AG04450 (cell line): ENCODE measurements at places on chromosomes 7 and 10.

DNA sequence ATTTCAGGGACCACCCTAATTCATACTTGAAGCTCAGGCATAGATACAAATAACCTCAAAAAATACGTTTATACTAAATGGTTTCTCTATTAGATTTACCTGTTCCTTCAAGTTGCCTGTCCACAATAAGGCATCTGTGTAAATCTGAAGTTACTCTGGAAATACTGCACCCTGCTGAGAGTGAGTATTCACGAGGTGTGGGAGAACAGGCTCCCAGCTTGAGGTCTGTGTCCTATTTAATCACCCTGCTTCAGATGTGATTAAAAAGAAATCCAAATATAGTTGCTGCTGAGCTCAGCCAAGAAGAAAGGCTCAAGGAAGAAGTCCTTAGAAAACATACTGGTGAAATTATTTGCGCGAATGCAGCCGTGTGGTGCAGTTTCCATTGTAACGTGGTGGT lies 136.8 kb downstream of the KLF6 start:
- DNase-seq = no peak

GRCh38 chr10:23568996-23569395 lies 130.1 kb downstream of the OTUD1 start:
- DNase-seq = no peak

DNA sequence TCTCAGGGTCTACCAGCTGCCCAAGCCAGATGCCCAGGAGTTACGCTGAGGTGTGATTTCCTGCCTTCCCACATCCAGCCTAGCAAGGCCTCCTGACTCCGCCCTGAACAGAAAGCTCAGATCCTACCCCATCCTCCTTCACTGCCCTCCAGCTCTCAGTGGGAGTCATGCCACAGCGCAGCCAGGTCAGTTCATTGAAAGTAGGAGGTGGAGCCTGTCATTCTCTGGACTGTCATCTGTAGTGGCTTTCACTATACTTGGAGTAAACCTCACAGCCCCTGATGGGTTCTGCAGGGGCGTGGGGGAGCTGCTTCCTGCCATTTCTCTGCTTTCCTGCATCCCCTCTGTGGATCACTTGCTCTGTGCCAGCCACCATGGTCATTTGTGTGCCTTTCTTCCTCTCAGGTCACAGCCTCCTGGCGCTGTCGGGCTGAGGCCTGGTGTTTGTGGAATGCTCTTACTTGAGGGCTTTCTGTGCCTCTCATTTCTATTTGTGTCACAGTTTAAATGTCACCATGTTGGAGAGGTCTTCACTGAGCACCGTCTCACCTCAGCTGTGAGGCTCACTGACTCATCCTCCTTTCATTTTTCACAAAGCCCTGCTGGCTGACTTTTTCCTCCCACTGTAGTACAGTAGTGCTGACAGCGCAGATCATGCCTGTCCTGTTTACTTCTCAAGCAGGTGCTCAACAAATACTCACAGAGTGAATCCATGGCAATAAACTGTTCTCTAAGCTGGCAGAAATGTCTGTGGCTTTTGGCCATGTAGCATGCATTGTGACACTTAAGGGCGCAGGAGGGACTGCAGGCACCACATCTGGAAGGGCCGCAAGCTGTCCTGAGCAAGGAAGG lies 61.0 kb upstream of the TMEM248 start:
- DNase-seq = no peak

DNA sequence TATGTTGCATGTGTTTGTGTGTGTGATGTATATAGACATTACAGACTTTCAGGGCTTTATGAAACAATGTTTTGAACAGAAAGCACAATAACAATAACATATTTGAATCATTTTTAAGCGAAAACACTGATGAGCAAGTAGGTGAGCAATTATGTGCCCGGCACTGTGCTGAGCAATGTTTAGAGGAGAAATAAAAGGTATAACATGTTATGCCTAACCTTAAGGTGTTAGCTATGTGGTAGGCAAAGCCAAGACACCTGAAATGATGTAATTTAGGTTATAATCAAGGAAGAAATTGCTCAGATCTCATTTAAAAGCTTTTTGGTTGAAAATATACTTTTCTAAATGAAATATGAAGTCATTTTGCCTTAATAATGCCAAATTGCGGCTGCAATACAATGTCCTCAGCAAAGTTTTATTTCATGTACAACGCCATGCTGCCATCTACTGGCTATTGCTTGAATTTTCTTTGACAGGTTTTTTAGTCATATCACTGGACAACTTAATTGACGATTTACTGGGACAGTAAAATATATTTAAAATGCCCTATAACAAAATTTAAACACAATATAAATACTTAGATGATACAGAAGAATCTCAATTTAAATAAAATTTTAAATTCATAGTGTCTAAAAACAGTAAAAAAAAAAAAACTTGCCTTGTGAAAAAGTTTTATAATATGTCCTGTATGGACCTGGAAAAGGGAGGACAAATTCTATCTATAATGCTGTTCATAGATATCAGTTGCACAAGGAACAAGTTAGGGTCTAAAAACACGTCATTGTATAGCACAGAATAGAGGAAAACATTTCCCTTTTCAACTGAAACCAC lies 131.1 kb upstream of the CDK1 start:
- peak; percentile 38 for DNase-seq

DNA sequence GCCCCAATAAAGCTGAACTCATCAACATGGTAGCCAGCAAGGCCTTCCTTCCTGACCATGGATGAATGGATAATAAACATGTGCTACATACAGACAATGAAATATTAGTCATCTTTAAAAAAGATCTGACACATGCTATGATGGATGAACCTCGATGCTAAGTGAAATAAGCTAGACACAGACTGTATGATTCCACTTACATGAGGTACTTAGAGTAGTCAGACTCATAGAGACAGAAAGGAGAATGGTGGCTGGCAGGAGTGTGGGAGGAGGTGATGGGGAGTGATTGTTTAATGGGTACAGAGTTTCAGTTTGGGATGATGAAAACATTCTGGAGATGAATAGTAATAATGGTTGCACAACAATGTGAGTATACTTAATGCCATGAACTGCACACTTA lies 114.1 kb upstream of the SORCS3 start:
- no peak for DNase-seq

- DNase-seq = no peak
Measured at GRCh38 chr10:77411805-77412204, 225.8 kb downstream of the KCNMA1 start.

DNA sequence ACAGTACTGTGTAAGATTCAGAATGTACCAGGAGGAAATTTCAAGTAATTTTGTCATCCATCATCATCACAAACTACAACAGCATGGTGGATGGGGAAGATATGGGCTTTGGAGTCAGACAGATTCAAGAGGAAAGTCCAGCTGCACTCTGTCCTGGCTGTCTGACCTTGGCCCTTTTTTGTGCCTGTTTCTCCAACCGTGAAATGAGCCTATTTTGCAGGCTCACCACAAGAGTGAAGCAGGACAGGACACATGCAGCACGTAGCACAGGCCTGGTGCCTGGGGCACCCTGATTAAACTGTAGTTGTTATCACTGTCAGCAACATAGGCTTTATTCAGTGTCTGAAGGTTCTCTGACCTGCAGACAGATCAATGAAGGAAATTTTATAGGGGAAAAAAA lies 37.6 kb downstream of the RHOBTB1 start:
- DNase-seq = no peak

DNA sequence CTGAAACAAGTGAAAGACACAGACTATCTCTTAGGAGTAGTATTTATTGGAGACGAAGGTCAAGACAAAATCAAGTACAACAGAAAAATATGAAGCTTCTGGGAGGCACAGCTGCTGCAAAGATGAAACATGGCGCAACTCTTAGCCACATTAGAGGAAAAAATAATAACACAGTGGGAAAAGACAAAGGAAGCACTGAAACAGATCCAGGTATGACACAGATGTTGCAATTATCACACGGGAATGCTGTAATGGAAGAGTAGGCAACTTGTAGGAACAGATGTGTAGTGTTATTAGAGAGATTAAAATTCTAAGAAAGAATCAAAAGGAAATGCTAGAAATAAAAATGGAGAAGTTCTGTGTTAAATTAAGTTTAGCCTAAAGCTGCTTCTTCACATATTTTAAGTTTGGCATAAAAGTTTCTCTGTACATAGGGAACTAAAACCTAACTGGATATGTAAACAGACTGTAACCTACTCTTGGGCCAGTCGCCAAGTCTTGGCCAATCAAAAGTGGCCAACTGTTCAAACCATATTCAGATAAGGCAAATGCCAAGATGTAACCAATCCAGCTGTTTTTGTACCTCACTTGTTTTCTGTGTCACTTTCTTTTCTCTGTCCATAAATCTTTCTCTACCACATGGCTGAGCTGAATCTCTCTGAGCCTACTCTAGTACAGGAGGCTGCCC lies 1132.0 kb upstream of the LRRTM3 start:
- no peak for DNase-seq

GRCh38 chr7:106418094-106418493 lies 133.3 kb upstream of the NAMPT start:
- DNase-seq = no peak

DNA sequence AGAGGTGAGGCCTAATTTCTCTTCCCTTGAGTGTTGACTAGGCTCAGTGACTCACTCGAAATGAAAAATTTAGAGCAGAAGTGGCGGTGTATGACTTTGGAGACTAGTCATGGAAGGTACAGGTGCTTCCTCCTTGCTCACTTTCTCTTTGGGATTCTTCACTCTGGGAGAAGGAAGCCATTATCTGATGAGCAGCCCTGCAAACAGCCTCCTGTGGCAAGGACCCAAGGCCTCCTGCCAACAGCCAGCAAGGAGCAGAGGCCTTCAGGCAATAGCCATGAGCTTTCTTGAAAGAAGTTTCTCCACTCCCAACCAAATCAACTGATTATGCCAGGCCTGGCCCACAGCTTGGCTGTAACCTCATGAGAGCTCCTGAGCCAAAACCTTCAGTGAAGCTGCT lies 369.6 kb upstream of the VWC2 start:
- DNase-seq = no peak

- no peak for DNase-seq
Measured at GRCh38 chr7:28069807-28070206, 110.8 kb downstream of the JAZF1 start.

- no peak for DNase-seq
Measured at GRCh38 chr10:78904196-78904595, 164.6 kb upstream of the ZMIZ1 start.

- DNase-seq = no peak
Measured at GRCh38 chr7:95046494-95047240, 139.3 kb downstream of the PPP1R9A start.

DNA sequence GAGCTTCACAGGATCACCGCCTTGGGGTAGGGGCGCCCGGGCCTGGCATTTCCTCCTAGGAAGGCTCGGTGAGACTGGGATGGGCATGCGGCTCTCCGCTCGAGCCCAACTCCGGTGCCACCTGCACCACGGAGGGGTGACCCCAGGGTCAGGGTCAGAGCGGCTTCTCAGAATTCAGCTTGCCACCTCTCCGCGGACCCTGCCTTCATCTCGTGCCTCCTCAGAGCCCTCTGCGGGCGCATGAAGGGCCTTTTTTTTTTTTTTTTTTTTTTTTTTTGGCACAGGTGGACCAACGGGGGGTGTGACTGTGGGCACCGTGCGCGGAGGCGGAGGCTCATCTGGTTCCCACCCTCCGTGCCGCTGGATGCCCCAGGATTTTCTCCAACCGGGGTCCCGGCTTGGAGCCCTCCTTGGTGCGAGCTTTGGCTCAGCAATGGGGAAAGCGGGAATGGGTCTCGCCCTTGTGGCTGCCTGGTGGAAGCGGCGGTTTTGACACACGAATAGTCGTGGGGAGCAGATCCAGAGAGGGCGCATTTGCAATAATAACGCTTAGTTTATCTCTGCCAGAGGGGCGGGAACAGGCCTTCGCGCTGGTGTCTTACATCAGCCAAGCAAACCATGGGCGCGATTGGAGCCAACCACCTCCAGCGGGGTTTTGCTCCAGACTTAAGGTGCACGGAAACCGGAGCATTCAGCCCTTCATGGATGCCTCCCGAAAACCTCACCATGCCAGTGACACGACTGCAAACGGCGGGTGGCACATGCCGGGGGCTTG lies 5.0 kb upstream of the TNRC18 start:
- peak; percentile 72 for DNase-seq

DNA sequence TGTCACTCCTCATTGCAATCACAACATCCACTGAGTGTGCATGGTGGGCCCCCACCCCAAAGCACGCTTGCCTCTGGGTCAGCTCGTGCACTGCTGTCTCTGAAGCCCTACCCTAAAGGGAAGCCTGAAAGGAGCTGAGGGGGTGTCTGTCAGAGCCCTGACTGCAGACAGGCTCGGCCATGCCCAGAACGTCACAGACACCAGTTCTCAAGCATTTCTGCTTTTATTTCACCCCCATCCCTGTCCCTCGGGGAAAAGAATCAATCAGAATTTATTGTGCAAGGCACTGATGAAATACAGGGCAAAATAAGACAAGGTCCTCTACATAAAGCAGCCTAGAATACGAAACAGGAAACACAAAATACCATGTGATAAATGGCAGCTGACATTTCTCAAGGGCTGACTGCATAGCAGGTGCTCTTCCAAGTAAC lies 231.8 kb downstream of the WDR37 start:
- DNase-seq = no peak

DNA sequence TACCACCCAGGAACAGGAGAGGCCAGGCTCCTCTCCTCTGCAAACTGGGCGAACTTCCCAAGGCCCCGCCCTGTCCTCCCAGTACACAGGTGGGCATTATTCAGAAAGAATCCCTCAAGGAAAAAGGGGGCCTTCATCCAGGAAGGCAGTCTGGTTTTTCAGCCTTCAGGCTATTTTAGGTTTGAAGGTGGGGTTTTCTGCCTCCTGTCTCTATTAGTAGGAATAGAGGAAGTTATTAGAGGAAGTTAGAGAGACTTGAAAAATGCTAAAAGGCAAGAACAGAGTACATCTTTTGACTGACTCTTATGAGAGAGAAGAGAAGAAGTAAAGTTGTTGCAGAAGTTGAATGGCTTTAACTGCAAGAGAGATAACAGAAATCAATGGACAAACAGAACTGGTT lies 250.9 kb upstream of the SORCS1 start:
- DNase-seq = no peak

GRCh38 chr7:95424716-95425115 lies 10.1 kb downstream of the PON2 start:
- DNase-seq = no peak

- DNase-seq = no peak
Measured at GRCh38 chr7:137296576-137296975, 47.0 kb downstream of the PTN start.

DNA sequence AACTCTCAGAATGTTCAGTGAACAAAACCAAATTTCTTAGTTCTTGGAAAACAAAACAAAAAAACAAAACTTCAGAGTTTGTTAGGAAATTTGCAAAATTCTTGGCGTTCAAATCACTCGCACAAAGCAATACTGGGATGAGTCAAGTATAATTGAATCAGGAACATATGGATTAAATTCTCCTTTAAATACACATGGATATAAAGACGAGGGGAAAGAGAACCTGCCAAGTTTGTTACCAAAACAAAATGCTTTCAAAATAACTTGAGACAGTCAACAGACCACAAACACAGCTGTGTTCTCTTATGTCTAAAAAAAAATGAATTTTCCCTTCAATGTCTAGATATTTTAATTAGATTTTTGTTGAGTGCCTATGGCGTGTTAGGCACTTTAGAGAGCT lies 93.5 kb upstream of the MPP7 start:
- no peak for DNase-seq

GRCh38 chr7:39921506-39922175 lies 28.4 kb upstream of the CDK13 start:
- DNase-seq = no peak

- no peak for DNase-seq
Measured at GRCh38 chr10:86940677-86941076, 16.7 kb downstream of the MMRN2 start.

- no peak for DNase-seq
Measured at GRCh38 chr10:73167458-73167782, 388 bp downstream of the ECD start.
